ENCODE measurements at places on chromosomes 16 and 17.

DNA sequence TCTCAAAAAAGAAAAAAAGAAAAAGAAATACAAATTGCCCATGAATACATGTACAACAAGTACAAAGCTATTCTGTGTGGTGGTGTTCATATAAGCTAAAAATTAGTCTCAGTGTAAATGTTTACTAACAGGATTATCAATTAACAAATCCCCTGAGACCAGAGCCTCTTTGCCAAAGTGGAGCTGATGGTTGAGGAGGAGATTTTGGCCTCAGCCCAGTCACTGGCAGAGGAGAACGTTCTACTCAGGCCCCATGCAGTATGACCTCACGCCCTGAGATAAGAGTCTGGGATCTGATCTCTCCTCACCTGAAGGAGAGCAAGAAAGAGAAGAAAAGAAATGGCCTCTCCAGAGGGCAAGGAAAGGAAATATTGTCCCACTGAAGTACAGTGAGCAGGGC is 35.5 kb upstream of the NOL11 start:
- DNase-seq = no peak

DNA sequence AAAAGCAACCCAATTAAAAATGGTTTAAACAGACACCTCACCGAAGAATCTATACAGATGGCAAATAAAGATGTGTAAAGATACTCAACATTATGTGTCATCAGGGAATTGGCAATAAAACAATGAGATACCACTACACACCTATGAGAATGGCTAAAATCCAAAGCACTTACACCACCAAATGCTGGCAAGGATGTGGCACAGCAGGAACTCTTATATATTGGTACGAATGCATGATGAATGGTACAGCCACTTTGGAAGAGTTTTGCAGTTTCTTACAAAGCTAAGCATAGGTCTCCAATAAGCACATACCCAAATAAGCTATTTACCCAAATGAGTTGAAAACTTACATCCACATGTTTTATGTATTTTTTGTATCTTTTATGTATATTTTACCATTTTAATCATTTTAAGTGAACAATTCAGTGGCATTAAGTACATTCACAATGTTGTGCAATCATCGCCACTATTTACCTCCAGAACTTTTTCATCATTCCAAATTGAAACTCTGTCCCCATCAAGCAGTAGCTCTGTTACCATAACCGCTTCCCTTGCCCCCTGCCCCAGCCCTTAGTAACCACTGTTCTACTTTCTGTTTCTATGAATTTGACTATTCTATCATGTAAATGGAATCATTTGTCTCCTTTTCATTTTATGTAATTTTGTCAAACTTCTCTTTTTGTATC is 6.7 kb upstream of the ALDH3A2 start:
- DNase-seq = no peak

DNA sequence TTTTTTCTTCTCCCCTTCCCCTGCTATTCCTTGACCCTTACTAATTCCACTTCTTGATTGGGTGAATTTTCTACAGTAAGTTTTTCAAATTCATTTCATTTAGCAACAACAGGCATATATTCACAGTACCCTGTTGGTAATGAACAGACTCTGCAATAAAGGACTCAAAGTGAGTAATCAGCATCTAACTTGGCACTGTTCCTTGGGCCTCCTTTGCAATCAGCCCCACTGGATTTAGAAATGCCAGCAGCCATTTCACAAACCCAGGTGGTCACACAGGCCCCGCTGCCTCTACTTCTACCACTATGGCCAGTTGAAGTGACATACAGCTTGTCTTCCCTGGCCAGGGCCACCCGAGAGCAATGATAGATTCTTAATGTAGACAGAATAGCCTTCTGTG is 113.8 kb downstream of the CYB561 start:
- no peak for DNase-seq

- DNase-seq = no peak
Measured at GRCh38 chr17:68378268-68379176, 78.8 kb downstream of the WIPI1 start.

DNA sequence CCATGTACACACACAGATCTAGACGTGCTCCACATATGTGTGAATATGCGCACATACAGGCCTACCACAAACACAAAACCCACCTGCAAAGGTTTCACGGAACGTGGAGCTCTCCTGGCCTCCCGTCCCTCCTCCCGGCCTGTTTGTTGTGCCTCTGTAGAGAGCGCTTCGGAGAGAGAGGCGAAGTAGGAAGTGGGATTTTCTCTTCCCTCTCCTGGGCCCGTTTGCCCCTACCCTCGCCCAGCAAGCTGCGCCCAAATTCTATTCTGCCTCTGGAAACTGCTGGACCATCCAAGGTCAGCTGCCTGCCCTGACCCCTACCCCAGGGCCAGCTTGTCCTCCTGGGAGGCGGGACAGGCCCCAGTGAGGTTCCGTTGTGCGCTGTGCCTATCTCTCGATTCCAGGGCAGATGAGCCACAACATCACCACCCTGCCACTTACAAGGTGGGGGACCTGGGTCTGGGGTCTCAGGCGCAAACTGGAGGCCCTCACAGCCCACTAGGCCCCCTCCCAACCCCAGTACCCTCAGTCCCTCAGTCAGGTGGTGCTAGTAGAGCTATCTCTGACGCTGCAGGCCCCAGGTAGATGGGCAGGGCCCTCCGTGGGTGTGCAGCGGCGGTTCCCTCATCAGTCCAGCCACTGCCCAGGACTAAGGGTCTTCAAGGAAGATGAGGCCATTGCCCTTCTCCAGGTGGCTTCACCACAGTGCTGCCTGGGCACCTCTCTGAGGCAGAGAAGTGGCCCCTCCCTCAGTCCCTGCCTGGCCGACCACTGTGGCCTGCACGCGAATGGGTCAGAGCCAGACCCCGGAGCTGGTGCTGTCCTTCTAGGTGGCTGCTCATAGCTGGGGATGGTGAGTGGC is 54.2 kb downstream of the BEAN1 start:
- DNase-seq = no peak

GRCh38 chr16:68902003-68902968 is 59.0 kb downstream of the TANGO6 start:
- DNase-seq = peak; percentile 37

- DNase-seq = no peak
Measured at GRCh38 chr16:22322021-22322471, 24.8 kb downstream of the POLR3E start.

- no peak for DNase-seq
Measured at GRCh38 chr16:19186408-19186807, 18.4 kb downstream of the SYT17 start.

DNA sequence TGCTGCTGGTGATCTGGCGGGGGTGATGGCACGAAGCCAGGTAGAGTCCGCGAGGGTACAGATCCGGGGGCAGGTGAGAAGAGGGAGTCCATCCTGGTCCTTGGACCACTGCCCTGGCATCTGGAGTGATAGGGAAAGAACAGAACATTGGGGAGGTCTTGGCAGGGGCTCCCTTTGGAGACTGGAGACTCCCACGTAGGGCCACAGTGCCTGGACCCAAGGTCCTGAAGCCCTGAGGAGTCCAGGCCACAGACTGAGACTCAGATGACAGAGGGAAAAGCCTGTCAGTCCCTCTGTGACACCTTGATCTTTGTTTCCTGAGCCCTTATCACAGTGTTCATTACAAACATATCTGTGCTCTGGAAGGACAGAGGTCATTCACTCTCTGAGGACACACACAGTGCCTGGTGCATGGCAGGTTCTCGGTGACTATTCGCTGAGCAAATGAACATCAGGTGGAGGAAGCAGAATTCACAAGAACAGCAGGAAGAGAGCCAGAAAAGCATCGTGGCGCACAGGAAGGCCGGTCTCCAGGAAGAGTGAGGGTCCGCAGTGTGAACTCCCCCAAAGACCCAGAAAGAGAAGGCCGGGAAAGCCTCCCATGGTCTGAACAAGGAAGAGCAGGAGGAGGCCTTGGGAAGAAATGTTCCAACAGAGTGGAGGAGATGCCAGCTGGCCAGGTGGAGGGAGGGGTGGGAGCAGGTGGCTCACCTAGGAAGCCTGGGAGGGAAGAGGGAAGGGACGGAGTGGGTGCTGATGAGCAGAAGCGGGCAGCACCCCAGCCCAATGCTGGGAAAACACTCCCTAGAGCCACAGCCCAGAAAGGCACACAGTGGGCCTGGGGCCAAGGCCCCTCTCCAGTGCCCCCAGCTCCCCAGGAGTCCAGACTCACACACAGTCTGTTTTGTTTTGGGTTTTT is 20.5 kb downstream of the PEMT start:
- DNase-seq = no peak

DNA sequence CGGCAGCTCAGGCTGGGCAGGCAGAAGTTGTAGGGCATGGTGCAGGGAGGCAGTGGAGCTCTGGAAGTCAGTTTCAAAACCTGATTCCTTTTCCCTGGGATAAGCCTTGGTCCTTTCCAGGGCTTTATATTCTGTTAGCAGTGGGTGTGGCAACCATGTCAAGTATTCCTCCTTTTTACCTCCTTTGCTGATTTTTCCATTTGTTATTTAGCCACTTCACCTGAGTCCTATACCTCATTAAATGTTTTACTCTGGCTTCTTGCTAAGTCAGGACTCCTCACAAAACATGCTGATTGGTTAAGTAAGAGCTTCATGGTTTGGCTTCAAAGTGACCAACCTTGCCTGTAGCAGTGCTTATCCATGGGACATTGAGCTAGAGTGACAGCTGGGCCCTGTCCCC is at the start of gene KRT33B:
KRT33B (minus strand) TSS at position 101 of the 400 bp plus-strand sequence; CDS start at position 38, 63 bp downstream.
- DNase-seq = no peak

DNA sequence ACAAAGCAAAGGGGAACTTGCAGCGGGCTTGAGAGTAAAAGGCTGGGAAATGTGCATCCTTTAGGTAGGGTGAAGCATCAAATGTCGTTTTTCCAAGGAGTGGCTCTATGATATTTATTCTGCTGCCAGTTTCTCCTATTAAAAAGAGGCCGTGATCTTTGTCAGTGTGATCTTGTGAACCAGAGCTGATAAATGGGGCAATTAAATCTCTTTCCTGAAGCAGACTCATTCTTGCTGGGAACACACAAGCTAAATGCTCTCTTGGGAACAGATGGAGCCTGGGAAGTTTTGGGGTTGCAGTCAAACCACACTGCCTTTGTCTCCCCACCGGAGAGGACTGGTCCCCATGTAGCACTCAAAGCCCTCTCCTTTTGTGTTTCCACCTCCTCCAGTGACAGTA is 408.9 kb downstream of the GRIN2A start:
- DNase-seq = no peak

DNA sequence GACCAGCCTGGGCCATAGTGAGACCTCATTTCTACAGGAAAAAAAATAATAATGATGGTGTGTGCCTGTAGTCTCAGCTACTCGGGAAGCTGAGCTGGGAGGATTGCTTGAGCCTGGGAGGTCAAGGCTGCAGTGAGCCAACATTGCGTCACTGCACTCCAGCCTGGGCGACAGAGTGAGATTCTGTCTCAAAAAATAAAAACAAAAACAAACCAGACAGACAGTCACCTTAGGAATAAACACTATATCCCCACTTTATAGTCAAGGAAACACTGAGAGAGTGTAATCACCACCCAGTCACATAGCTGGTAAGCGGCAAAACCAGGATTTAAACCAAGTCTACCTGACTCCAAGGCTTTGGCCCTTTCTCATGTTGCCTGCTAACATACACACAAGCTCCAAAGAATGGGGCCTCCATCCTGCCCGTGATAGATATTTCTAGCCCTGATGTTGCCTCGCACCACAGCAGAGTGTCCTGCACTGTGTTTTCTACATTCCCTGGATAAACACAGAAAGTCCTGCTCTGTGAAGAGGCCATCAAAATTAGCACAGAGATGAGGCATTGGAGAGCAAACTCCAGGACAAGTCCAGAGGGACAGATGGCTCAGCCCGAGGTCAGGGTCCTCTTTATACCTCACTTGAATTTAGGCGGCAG is 66.1 kb upstream of the SMURF2 start:
- DNase-seq = no peak

DNA sequence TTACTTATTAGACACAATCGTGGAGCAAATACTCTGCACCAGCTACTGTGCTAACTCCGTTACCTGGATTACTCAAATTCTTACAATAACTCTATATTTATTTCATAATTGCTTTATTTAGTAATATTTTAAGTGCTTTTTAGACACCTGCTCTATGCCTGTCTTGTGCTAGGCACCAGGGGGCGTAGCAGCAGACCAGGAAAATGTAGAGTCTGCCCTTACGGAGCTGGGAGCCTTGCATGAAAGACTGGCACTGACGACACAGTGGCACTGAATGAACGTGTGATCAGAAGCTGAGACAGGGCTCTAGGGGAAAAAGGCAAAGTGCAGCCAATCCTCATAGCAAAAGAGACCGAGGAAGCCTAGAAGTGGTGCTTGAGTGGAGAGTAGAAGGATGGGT is 486.5 kb downstream of the CDH13 start:
- no peak for DNase-seq

- no peak for DNase-seq
Measured at GRCh38 chr17:57466521-57466920, 210.2 kb downstream of the MSI2 start.

DNA sequence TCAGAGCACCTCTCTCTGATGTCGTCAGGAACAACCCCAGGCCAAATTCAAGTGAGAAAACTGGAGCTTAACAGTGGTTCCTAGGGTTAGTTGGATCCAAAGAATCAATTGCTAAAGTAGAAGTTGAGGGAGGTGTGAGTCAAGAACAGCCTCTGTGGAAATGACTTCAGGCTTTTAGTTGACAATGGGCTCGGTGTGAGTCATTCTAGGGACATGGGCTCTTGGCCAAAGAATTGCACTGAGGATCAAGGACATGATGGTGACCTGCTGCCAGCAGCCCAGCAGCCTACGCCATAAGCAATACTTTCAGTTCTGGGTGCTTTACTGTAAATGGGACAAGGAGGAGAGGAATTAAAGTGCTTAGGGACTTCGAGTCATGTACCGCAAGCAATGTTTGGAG is 32.1 kb upstream of the SMURF2 start:
- no peak for DNase-seq

DNA sequence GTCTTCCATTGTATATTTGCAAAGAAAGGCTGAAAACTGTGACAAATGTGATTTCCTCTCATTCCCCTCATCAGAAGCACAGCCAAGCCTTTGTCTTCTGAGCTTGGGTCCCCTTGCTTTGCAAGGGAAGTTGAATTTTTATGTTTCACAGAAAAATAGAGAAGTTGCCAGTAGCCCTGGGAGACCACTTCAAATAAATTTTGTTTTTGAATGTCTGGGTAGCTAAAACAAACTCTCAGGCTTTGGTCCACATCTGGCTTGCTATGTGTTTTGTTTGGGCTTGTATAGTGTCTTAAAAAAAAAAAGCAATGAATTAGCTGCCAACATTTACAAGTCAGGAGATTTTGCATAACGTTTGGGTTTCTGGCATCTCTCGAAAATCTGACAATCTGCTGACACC is 24.1 kb downstream of the PIK3R6 start:
- DNase-seq = no peak

GRCh38 chr17:81656118-81656743 is at the start of gene PDE6G:
TSS of gene PDE6G (minus strand) at chr17:81656542. CDS start at chr17:81653305, 3,237 bp downstream.
- no peak for DNase-seq

GRCh38 chr17:63331301-63332061 is 114.6 kb downstream of the CYB561 start:
- no peak for DNase-seq

- no peak for DNase-seq
Measured at GRCh38 chr17:51853857-51854256, 304.7 kb downstream of the CA10 start.

Measured in activated naive CD4-positive, alpha-beta T cell treated with anti-CD3 and anti-CD28 coated beads, Interleukin-2, amount 10 ng/mL, durations not matched to agents 7 days and 5 days (primary cell).